Fibroblast of skin of right quadriceps (primary cell): ENCODE measurements at places on chromosomes 2 and 18.

DNA sequence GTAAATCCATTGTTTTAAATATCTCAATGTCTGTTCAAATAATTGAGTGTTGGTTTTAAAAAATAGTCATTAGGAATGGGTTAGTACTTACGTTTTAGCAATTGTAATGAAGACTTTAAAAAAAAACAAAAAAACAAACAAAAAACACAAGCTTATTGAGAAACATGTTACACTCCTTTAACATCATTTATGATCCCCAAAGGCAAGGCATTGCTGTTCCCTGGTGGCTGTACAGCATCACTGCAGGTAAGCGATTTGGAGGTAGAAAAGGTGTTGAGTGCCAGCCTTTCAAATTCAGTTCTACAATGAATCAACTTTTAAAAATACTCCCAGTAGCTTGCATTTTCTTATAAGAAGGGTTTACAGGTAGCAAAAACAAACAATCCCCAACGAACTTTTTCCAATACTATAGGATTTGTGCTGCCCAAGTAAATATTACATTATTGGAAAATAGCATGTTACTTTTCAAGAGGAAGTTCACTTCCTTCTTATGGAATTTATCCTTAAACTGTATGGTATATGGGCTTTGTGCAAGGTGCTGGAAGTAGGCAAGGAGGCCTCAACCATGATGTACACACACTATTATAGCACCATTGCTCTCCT, 27.5 kb downstream of the CNRIP1 start:
- DNase-seq, result peak; percentile 10

DNA sequence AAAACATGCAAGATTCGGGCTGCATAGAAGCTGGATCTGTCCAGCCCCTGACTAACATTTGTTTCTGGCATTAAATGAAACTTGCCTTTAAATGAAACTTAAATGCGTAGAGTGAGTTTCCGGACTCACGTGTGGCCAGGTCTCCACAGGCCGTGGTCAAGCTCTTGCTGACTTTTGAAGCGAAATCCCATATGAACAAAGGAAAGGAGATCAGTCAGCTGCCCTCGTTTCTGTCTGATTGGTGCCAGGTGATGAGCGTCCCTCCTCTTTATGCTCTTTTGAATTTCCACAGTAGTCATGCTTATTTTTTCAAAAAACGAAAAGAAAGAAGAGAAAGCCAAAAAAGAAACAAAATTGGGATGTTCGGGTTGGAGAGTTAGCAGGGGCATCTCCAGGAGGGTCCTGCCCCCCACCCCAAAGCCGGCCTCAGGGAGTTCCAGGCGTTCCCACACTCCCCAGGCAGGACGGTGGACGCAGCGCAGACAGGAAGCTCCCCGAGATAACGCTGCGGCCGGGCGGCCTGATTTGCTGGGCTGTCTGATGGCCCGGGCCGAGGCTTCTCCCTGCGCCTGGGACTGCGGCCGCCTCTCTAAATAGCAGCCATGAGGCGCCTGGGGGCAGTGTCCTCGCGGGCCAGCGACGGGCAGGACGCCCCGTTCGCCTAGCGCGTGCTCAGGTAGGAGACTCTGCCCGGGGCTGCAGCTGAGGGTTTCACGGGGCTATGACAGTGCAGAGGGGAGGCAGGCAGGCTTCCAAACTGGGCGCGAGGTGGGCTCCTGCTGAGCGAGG, at the start of gene COLEC11:
Gene COLEC11 (plus strand): TSS at position 620 of the 789 bp plus-strand sequence. CDS start 9,229 bp downstream, outside the sequence.
- DNase-seq, result peak; percentile 22

GRCh38 chr2:105723431-105723830, 21.3 kb upstream of the NCK2 start:
- no peak for DNase-seq

GRCh38 chr2:166700079-166700478, 188.2 kb upstream of the XIRP2 start:
- no peak for DNase-seq

DNA sequence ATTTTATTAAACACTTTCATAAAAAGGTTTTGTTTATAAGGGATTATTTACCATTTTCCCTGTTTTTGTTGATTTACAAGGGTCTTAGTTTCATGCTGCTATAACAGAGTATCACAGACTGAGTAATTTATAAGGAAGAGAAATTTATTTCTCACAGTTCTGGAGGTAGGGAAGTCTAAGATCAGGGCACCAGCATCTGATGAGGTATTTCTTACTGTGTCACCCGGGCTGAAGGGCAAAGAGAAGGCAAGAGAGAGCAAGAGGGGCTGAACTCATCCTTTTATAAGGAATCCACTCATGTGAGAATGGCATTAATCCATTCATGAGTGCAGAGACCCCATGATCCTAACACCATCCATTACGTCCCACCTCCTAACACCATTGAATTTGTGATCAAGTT, 160.0 kb upstream of the SLC39A10 start:
- no peak for DNase-seq

DNA sequence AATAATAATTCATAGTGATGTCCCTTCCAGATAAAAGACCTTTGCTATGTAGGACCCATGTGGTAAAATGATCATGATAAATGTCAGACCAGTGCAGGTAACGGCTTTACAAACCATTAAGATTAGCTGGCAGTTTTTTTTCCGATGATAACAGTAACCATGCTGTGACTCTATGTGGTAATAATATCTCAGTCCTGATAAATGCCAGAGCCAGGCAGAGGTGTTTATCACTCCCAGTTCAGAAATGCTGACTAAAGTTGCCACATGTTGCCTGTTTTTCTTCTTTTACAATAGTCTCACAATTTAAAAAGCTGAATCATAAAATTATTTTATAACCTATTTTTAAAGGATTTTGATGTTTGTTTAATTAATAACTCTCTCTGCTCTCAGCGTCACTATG, 565.1 kb downstream of the ARHGAP15 start:
- no peak for DNase-seq

DNA sequence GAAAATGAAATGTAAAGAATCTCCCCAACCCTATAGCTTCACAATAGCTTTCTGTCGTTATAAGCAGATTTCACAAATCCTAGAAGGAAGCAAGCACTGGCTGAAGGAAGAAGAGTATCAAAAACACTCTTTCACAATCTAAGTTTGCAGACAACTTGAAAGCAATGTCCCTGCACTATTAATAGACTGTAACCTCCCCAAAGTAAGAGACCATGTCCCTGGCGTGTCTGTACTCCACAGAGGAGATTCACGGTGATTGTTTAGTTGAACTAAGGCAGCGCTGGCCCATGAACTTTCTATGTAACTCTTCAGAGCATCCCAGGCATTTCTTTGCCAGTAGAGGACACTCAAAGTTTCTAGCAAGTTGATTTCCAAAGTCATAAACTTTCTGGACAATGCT, 128.0 kb upstream of the HNRNPA3 start:
- DNase-seq, result no peak

DNA sequence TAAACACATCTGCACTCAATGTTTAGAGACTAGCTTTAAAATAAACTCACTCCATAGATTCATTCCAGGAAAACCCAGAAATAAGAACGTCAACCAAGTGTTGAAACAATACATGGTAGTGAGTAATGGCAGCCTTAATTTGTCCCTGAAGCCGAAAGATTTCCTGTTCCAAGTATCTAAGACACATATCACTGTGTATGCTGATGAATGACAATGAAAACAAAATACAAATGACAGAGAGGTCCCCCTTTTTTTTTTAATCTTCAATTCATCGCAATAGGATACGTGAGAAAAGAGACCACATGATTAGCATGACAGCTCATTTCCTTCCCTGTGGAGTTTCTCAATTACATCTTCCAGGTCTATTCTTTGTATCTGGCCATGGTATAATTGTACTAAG, 160.5 kb upstream of the STK17B start:
- peak; percentile 58 for DNase-seq

DNA sequence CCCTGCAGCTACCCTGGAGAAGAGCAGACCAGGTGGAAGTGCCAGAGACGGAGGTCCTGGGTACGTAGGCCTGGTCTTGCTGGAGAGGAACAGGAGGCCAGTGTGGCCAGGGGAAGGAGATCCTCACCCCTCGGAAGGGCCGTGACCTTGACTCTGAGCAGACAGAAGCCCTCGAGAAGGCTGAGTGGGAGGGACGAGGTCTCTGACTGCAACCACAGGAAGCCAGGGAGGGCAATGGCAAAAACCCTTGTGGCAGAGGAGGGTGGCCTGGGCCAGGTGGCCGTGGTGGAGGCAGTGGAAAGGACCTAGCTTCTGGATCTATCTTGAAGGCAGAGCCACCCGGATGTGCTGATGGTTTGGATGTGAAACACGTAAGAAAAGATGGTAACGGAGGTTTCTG, 28.1 kb downstream of the THAP4 start:
- DNase-seq, result no peak

DNA sequence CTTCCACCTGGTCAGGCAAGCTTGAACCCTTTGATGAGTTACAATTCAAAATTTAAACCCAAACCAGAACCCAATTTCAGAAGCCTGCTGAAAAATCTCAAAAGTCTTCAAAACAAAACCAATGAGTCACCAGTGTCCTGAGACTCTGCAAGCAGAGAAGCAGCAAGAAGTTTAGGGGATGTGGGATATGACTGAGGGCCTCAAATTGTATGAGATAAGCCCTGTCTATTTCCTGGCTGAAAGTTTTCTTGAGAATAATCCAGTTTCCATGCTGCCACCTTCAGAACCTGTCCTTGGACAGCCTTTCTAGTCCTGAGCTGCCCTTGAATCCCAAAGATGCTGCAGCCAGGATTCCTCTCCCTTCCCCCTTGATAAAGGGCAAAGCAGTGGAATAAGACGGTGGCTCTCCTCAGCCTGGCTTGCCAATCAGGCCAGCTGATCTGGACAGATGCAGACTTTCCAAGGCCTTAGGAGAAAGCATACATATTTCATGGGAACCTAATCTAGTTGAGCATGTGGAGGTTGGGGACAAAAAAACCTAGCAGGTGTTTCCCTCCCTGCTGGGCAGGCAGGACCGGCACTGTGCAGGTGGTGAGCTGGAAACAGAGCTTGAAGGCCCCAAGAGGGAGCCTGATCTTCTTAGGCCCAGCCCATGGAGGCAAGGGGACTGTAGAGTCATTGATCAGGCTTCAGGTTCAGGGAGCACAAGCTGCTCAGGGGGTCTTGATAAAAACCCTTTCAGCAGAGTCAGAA, 278.0 kb upstream of the MGAT5 start:
- DNase-seq, result no peak

- DNase-seq, result peak; percentile 65
Measured at GRCh38 chr2:129877795-129878775, 101.4 kb upstream of the RAB6C start.

DNA sequence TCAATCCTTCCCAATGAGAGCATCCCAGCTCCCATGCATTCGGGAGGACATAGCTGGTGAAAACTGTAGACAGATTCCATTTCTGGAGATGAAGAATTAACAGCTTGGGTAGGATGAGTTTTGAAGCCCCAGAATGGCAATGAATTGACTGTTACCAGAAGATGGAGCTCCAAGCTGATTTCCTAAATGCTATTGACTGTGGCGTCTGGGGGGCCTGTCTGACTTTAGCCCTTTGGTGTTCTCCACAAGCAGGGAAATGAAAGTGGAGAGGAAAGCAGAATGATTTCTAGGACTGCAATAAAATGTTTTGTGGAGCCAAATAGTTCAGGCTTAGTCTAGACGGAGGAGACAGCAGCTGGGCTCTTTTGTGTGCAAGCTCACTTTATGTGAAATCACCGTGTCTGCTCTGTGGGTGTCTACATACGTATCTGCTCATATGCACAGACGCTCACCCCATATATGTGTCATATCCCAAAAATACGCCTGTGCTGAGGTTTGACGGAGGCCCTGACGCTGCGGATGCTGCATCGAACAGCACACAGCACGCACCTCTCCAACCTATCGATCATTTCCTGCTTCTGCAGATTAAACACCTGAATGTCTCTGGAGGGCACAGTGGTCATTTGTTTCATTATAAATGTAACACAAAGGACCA, 166.4 kb upstream of the PXDN start:
- DNase-seq, result peak; percentile 3

DNA sequence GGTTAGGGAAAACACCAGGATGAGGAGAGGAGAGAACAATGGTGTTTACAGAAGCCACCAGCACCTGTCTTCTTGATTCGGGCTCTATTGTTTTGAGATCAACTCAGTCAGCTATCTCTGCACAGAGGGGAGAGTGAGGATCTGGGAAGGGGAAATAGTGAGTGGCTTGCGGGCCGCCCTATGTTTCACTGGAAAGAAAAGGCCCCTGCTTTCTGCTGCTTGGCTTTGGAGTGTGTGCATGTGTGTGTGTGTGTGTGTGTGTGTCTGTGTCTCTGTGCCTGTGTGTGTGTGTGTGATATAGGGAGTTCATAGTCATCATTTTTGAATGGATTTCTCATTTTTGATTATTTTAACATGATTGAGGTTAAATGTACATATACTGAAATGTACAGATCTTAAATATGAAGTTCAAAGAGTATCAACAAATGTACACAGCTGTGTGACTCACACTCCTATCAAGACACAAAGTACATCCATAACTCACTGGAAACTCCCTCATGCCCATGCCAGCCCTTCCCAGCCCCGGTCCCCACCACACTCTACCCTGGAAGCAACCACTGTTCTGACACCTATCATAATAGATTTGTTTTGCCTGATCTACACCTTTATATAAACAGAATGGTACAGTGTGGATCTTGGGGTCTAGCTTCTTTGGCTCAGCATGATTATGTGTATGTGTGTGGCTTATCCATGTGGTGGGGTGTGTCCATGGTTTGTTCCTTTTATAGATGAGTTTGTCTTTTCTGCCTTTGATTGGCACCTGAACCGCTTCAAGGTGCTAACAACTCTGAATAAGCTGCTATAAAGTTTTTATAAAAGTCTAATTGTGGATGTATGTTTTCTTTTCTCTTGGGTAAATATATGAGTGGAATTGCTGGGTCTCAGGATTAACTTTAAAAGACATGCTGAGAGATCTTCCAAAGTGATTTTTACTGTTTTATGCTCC, 258.3 kb downstream of the SETBP1 start:
- no peak for DNase-seq

DNA sequence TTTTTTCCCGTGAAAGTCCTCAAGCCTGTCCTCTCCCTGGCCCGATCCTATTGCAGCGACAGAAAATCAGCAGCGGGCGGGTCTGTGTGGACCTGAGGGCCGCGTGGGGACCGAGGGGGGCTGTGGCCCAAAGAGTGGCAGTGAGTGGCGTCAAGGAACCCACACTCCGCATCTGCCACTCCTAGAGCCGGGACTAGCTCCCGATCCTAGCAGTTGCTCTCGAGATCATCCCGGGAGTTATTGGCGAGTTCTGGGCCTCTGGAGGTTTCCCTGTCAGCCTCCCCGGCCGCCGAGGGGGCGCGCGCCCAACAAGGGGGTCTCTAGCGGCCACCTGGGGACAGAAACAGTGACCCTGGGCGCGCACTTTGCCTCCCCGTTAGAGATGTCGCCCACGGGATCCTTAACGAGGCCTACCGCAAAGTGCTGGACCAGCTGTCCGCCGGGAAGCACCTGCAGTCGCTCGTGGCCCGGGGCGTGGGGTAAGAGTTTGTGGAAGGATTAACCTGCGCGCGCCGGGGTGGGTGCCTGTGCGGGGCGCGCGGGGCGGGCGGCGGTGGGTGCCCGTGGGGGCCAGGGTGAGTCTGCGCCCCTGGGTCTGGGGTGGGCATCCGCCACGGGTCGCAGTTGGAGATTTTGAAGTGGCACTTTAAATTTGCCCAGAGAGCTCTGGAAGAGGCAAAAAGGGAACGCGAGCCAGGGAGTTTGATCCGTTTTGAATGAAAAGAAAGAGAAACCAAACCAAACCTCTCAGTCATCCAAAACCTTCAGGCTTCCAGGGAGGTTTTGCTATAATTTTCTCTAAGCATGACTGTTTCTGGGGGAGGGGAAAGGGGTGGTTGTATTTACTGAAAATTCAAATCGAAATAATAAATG, 3.5 kb downstream of the ADCYAP1 start:
- no peak for DNase-seq
